ENCODE measurements at places on chromosomes 11 and 22. TPM values are rescaled to one million over a fixed set of nuclear protein-coding genes. Genes with fewer than 3 reads are reported as not detected.

Gene SLC22A8
- not detected for total RNA-seq

Gene CD3D
- not detected for total RNA-seq

Gene OR51D1
- total RNA-seq, result not detected

- DNase-seq, result no peak
Observed at GRCh38 chr11:33333816-33334215, 76.6 kb downstream of the HIPK3 start.

- no peak for DNase-seq
Observed at GRCh38 chr22:25570486-25570885, 6.0 kb downstream of the GRK3 start.

GRCh38 chr11:78870655-78871054 lies 296.0 kb upstream of the NARS2 start:
- DNase-seq, result no peak

DNA sequence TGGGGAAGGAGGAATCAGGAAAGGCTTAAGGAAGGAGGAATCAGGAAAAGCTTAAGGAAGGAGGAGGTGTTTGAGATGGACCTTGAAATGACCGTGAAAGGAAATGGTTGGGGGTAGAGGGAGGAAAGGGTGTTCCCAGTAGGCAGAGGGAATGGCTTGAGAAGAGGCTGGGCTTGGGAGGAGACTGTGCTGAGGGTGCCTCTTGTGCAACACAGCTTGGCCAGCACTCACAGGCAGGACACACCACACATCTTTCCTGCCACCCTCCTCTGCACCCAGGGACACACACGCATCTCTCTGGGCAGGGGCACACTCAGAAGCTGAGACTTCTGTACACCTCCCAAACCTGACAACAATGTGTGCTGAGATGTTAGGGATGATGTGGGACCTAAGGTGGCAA lies 151.4 kb downstream of the FBXO7 start:
- DNase-seq, result no peak

DNA sequence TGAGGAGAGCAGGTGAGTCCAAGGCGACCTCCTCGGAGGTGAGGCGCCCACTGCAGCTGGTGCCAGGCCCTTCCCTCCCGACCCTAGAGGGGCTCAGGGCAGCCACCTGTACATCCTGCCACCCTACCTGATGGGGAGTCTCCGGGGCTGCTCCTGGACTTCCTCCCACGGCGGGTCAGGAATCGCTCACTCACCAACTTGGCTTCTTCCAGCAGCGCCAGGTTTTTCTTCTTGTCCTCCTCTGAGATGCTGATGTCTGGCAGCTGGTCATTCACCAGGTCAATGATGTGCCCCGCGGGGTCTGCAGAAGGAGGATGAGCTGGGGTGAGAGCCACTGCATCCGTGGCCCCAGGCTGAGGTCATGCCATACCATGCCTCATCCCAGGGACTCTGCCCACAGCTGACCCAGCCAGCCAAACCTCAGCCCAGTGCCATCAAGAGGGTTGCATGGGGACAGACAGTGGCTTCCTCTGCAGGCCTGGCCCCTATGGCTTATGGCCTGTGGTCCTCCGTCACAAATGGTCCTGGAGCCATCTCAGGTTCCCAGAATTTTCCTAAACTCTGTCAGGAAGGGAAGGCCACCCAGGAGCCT lies 61.0 kb upstream of the LYVE1 start:
- DNase-seq, result no peak

GRCh38 chr11:2571598-2572281 lies 126.9 kb downstream of the KCNQ1 start:
- no peak for DNase-seq

DNA sequence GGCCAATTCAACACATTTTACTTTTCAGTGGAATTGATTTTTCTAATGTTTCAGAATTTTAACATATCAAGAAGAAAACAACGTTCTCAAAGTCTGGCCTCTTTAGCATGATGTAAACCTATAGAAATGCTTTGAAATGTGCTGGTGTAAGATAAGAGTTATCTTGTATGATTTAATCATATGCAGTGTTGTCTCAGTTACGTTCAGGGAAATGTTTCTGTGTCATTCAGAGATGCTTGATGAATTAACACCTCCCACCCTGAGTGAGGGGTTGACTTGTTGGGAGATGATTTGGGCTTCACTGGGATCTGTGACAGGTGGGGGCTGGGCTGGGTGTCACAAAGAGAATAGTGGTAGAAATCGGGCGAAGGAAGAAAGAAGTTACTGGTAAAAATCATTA lies 15.7 kb upstream of the MYO18B start:
- no peak for DNase-seq

DNA sequence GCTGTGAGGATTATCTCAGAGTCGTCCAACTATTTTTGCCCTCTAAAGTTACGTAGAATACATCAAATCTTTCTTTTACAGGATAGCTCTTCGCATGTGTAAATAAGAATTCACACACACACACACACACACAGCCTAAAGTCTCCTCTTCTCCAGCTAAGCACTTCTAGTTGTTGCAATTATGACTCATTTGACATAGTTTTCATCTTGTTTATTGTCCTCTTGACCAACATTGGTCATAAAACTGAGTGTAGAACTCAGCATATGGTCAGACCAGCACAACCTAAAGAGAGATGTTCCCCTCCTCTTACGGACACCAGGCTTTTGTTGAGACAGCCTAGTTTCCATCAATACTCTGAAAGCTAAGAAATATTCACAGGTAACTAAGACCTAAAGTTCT lies 234.2 kb downstream of the BLID start:
- no peak for DNase-seq

DNA sequence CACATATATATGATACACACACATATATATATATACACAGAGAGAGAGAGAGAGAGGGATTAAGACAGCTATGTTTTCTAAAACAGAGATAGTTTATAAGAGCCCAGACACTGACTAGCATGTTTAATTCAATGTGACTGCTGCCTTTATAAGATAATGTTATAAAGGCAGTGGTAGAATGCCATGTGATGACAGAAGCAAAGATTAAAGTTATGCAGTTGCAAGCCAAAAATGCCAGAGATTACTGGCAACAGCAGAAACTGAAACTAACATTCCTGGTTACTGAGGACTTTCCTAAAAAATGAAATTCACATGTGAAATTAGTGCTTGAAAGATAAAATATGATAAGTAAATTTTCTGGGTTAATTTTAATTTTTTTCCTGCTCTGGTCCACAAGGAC lies 1888.9 kb downstream of the LRRC4C start:
- DNase-seq, result no peak

DNA sequence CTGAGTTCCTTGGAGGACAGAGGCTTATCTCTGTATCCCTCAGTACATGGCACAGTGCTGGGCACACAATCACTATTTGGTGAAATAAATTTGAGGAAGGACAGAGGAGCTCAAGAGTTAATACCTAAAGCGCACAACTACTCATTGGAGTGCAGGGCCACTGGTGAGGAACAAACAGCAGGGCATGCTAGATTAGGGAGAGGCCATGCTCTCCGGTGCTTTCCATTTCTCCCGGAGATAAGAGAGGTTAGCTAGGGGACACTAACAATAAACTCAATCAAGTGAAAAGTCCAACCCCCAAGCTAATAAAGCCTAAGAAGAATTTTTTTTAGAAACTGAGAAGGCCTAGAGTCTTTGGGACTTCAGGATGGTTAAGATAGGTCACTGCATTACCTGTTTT lies 29.1 kb downstream of the NFRKB start:
- DNase-seq, result no peak

DNA sequence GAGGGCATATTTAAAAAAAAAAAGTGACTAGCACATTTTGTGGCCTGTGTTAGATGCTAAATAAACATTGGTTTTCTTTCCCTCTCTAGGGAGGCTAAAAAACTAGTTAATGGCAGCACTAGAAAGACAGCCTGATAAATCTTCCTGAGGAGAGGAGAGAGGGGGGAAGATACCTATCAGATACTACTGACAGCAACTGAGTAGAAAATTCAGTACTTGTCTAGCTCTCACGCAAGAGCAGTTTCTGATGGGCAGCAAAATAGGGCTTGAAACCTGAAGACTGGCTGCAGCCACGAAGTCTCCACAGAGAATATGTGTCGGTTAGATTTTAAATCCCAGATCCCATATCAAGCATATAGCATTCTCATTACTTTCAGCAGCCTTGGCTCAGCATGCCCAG lies 388.2 kb downstream of the KCNA4 start:
- DNase-seq, result no peak

- DNase-seq, result no peak
Observed at GRCh38 chr22:44642096-44642644, 59.8 kb upstream of the PRR5 start.

GRCh38 chr11:73645121-73645969 lies 1.0 kb upstream of the PLEKHB1 start:
- no peak for DNase-seq

DNA sequence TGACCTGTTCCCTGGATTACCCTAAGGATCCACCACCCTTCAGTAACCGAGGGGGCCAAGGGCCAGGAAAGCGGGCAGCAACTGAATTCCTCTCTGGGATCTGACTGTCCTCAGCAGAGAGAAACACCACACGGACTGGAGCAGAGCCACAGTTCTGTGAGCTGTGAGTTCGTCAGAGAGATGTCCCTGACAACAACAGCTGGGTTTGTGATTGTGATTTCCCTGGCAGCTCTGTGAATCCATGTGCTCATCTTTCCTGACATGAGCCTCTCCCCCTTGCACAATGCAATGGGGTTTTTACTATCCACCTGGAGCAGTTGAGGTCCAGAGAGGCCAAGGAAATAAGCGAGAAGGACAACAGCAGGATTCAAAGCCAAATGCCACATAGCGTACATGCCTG lies 69.4 kb upstream of the AMPD3 start:
- DNase-seq, result no peak

All from A172 (cell line).